ENCODE measurements at places on chromosomes 5 and 9.

DNA sequence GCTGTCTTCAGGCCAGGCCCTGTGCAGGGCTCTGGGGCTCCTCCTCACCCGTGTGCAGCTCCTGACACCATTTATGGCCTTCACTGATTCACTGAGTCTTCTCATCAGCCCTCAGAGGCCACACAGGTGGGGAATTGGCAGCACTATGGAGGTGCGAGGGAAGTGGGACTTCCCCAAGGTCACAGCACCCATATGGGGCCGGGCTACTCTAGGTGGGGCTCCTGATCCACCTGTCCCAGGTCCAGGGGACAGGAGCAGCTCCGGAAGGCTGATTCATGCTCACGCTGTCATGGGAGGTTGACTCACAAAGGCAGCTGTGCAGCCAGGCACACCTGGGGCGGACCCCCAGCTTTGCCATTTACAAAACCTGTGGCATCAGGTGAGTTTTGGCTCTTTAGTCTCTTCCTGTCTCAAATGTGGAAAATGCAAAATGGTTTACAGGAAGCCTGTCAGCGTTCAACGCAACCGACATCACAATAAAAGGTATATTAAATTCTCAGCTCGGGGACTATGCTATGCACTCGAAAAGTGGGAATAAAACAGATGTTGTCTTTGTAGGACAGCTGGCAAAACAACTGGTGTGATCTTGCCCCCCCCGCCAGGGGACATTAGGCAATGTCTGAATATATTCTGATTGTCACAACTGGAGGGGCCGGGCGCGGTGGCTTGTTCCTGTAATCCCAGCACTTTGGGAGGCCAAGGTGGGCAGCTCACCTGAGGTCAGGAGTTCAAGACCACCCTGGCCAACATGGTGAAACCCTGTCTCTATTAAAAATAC, 15.0 kb downstream of the NAIF1 start:
- no peak for DNase-seq

DNA sequence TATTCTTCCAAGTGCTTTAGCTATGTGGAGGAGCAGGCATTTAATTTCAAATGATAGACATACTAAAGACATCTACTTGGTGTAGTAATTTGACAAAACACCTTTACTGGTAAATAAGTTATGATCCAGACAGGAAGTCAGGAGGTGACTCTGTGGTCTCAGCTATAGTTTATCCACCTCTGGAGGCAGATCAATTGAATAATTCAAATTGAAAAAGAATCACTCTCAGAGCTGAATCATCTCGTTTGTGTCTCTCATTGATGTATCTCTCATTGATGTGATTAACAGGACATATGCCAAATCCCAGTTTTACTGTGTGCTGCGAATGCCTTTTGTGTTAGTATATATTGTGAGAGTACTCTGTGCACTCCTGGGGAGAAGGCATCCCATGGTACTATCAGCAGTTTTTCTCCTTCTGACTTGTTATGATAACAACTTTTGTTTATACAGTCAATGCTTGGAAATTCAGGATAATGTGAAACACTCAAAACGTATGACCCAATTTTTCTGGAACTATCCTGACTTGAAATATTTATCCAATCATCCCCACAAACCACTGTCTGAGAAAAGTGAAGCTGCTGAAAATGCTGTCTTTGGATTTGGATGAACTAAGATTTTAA, 48.5 kb upstream of the DAB2 start:
- peak; percentile 68 for DNase-seq

DNA sequence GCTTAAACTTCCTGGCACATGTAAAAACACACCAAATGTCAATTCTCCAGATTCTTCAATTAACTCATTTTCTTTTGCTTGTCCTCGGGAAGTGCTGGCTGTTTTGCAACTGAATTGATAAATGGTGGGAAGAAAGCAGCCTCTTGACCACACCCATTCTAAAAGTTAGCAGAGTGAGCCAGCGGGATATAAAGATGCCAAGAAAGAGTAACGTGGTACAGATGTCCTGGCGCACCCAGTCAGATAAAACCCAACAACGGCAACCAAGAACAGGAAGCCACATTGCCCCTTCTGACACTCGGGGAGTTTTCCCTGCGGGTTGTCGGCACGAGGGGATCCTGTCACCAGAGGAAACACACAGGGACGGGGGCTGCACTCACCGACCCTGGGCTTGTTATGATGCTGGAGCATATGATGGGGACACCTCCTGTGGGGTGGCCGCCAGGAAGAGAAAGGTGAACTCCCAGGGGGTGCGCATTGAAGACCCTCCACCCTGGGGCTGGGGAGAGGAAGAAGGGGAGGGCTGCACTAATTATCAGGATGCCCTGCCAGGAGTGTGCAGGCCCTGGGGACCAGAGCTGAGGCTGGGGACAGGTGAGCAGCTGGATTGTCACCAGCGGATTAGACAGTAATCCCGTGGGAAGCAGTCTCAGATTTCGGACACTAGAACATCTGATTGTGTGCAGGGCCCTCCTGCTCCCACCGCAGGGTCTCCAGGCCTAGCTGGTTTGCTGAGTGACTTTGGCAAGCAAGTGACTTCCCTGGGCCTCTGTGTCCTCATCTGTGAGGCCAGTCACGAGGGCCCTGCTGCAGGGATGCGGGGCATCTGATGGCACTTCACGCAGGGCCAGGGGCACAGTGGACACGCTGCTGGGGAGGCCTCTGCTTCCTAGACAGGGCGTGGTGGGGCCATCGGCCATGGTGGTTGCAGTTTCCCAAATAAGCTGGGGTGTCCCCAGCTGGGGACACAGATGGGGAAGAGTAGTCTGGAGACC, 59.2 kb downstream of the CRB2 start:
- peak; percentile 14 for DNase-seq

- no peak for DNase-seq
Measured at GRCh38 chr5:103035701-103036100, 84.2 kb downstream of the GIN1 start.

DNA sequence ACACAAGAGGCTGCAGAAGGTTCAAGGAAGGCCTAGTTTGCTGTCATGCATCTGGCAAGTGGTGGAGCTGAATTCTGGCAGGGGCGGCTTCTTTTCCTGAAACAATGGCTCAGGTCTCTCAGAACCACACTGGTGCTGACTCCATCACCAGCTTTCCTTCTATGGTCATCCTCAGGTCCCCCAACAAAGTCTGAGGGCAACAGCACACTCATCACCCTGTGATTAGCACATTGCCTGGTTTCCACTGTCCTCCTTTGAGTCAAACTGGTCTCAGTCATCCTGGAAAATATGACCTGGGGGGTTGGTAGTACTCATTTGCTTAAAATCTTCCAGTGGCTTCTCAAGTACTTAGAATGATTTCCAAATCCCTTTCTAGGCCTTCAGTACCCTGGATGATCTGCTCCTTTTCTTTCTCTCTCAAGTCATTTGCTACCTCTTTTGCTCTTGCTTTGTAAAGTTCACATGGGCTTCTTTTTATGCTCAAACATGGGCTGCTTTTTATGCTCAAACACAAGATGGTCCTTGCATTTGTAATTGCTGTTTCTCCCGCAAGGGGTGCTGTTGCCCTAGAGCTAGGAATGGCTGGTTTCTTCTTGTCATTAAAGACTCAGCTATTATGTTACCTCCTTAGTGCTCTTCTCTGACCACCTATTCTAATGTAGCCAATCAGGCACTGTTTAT, 144.9 kb downstream of the ALDH1A1 start:
- no peak for DNase-seq

- no peak for DNase-seq
Measured at GRCh38 chr5:89097103-89097502, 214.1 kb upstream of the MEF2C start.
